Frontal cortex (tissue), 4 donors: ENCODE measurements at places on chromosomes 3 and 15. TPM values are rescaled to one million over a fixed set of nuclear protein-coding genes. Genes with fewer than 3 reads are reported as not detected.

Gene ADAMTS7
- total RNA-seq = 8.6 TPM

Gene KBTBD13
- total RNA-seq = not detected

Gene CLDND1
- total RNA-seq = 124 TPM

Gene SRGAP3
- total RNA-seq = 58.3 TPM

Gene C3orf85
- total RNA-seq = not detected

Gene FANCD2OS
- total RNA-seq = not detected

Gene TUBGCP5
- total RNA-seq = 28.1 TPM

Gene INSYN1
- total RNA-seq = 26.1 TPM

Gene SPCS1
- 39.9 TPM for total RNA-seq

Gene CYP1A2
- not detected for total RNA-seq

Gene MRPS25
- 15.5 TPM for total RNA-seq

Gene IL20RB
- total RNA-seq = 0.82 TPM

Gene MAP6D1
- total RNA-seq = 3.3 TPM

DNA sequence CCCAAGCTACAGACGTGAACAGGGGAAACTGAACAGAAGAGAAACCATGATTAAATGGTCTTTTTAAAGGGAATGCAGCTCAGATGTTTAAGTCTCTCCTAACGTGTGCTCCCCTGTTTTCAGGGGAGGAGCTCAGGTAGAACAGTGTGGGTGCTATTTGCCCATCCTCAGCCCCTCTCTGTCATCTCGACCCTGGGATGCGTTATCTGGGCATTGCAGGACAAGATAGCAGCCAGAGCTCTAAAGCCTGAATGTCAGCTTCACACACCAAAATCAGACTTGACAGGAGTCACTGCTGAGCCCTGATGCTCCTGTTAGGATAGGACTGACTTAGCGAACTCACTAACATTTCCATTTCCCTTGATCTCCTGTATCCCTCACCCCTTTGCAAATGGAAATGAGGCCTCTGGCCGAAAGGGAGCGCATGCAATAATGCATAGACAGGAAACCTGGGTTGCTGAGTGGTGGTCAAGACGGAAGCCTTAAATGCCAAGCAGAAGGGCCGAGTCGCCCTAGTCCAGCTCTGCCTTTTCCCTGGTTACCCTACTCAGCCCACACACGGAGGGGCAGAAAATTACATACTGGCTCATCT is 234.9 kb upstream of the TPM1 start:
- DNase-seq = no peak

DNA sequence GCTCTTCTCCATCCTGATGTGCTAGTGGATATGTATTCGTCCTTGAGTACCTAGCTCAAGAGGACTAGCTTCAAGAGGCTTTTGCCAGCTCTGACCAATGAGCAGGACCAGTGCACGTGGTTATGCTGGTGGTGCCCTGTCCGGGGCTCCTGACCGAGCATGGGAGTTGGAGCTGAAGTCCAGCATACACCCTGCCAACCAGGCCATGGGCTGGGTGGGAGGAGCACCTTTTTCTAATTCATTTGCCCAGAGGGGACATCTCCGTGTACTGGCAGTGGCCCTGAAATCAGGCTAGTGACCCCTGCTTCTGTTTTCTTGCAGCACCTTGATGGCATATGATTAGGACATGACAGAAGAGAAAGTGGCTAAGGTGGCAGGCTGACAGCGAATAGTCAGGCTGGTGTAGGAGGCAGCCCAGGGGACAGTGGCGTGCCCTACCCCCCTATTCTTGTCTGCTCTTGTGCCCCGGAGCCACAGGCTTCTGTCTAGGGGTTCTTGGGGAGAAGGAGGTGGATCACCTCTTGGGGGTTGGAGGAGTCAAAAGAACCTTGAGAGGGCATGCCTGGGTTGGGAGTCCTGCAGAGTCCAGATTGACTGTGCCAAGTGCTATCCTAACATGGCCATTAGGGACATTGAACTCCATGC is 16.5 kb downstream of the PODXL2 start:
- no peak for DNase-seq

- no peak for DNase-seq
Observed at GRCh38 chr3:51773529-51774056, 5.4 kb downstream of the IQCF6 start.

- no peak for DNase-seq
Observed at GRCh38 chr3:113405180-113405579, 36.1 kb downstream of the CFAP44 start.

- no peak for DNase-seq
Observed at GRCh38 chr3:69433969-69434325, 48.1 kb upstream of the FRMD4B start.

- no peak for DNase-seq
Observed at GRCh38 chr3:128804017-128804810, 75.2 kb upstream of the ACAD9 start.

- no peak for DNase-seq
Observed at GRCh38 chr3:29668233-29668632, 387.4 kb downstream of the RBMS3 start.

- DNase-seq = no peak
Observed at GRCh38 chr15:95609096-95609495, 721.4 kb upstream of the NR2F2 start.

GRCh38 chr15:80233581-80233980 is 18.4 kb downstream of the CTXND1 start:
- DNase-seq = no peak

DNA sequence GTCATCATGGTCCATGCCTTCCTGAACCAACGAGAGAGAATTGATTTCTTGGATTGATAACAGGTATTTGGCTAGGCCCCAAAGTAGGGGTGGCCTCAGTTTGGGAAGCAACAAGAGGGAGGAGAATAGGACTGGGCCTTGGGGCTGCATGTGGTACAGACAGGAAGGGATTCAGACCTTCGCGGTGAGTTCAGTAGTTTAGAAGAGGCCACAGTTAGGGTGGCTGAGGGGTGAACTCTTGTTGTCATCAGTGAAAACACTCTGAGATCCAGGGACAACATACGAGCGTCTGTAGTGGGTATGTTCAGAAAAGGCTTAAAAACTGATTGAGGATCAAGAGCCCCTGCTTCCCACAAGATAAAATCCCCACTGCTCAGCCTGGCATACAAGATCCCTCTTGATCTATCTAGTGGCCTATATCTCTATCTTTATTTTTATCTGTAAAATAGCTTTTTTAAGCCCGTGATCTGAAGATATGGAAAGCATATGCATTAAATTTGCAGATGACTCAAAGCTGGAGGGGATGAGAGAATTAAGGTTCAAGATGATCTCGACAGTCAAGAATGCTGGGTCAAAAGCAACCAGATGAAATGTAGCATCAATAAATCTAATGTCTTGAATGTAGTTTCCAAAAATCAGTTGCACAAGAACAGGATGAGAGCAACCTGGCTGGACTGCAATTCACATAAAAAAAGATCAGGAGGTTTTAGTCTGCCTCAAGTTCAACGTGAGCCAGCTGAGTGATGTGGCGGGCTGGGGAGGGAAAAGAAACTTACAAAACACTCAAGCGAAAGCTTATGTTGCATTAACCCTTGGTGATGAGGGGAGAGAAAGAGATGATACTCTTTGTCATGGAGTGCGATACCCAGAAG is 221.1 kb upstream of the TLE3 start:
- DNase-seq = no peak

DNA sequence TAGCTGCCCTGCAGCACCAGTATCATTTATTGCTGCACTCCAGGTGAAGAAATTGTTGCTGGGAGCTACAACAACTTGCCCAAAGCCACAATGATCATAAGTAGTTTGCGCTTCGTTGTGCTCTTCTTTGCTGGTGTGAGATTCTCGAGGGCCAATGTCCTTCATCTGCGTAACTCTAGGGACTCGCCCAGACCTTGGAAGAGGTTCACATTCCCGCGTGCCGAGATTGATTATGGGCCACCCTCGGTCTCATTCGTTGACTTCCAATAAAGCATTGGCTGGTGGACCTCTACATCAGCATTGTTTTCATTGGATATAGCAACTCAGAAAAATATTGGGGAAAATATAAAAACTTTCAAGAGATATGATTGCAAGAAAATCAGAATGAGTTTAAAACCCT is 423 bp upstream of the PHLDB2 start:
- DNase-seq = no peak

- no peak for DNase-seq
Observed at GRCh38 chr3:84236261-84236660, 722.5 kb upstream of the CADM2 start.

- DNase-seq = no peak
Observed at GRCh38 chr3:151327571-151328198, 1.7 kb downstream of the P2RY13 start.

DNA sequence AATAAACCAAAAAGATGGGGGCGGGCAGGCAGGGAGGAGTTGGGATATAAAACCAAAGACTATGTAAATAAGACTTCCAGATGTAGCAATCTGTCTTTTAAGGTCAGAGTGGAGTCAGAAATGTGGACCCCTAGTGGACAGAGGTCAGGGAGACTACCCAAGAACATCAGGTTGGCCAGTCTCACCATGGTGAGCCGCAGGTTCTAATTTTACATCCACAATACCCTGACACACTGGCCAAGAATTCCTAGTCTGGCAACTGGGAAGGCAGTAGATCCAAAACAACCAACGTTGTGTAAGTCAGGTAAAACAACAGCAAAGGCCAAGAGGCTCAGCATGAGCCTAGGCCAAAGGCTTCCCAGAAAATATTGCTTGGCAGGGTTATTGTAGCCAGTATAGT is 203.4 kb downstream of the FOXP1 start:
- no peak for DNase-seq

- no peak for DNase-seq
Observed at GRCh38 chr3:64911138-64911537, 223.3 kb upstream of the ADAMTS9 start.

- no peak for DNase-seq
Observed at GRCh38 chr3:35800960-35801459, 161.7 kb downstream of the ARPP21 start.

- no peak for DNase-seq
Observed at GRCh38 chr3:124298301-124298700, 306.4 kb upstream of the ROPN1 start.

- no peak for DNase-seq
Observed at GRCh38 chr3:117192888-117193287, 483.3 kb downstream of the TUSC7 start.

DNA sequence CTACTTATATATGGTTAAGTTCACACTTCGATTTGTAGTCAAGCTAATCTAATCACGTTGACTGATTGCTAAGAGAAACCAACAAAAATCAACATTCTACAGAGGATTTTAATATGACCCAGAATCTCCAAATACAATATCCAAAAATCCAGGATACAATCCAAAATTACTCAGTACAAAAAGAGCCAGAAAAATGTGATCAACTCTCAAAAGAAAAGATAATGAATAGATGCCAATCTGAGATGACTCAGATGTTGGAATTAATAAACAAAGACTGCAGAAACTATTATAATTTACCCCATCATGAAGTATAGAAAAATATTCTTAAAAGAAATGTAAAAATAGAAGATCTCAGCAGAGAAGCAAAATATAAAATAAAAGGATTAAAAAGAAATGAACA is 22.3 kb downstream of the HACL1 start:
- DNase-seq = no peak

DNA sequence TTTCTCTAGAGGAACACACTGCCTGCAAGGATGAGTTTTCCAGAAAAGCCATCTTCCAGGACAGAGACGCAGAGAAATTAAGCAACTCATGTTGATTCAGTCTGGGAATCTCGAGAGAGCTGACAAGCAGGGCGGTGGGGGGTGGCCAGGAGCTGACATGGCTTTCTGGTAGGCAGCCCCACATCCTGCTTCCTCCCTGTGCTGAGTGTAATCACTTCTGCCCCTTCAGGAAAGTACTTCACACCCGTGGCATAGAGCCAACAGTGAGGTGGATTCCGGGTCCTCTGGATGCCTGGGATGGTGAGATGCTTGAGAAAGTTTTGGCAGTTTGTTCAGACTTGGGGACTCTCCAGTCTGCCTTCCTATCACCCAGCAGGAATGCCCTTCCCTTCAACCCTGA is 221.1 kb downstream of the SLCO3A1 start:
- no peak for DNase-seq

DNA sequence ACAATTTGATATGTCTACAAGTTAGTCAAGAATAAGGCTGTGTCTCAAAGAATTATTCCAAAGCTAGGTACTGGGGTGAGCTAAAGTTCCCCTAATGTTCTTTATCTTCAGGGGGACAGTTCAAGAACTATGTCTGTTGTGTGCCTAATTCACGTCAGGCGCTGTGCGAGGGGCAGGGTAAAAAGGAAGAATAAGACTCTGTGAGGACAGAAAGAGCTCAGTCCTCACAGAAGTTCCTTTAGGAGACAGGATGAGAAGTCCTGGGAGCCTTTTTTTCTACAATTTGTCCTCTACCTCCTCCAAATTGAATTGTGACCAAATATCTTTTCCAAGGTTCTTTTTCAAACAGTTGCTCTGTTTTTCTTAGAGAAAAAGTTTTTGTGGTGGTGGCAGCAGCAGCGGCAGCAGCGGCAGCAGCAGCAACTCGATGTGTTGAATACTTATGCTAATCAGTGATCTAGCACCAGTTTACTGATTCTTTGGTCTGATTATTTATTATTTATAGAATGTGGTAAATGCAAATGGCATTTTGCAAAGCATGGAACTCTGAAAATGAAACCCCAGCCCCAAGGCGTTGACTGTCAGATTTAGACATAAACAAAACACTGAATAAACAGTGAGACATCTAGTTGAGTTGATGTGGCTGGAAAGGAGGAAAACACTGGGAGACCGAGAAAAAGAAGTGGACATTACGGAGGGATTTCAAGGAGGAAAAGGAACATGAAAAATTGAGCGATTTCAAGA is 88.6 kb downstream of the GTPBP8 start:
- no peak for DNase-seq

- no peak for DNase-seq
Observed at GRCh38 chr3:66889750-66890494, 108.2 kb upstream of the KBTBD8 start.

DNA sequence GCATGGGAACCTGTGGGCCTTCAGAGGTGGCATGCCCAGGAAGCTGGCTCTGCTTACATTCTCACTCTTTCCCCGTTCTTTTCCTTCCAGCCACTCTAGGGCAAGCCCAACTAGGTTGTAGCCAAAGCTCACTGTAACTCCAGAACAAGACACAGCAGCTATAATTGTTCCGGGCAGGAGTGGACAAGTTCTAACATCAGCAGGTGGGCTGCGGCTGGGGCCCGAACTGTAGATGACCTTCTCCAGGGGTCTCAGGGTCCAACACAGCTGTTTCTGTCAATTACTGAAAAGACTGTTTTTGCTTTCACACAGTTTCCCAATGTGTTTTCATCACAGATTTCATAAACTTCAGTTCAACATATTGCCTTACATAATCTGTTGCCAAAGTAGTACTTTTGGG is 11.5 kb downstream of the RASGRP1 start:
- DNase-seq = no peak

DNA sequence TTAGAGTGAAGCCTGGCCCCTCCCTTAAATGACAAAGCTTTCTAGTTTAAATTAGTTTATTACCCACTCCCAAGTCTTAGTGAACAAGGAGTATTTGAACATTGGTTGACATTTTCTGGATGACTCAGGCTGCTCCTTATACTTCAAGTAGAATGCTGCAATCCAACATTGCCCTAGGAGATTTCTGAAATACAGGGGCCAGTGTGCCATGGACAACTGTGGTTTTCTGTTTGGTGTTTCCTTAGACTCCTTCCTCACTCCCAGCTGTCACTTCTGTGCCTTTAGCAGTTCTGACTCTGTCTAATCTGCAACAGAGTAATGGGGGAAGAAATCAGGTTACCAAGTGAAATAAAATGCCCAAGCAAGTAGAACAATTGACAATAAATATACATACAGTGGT is 116.1 kb upstream of the P2RY1 start:
- no peak for DNase-seq
